ENCODE measurements at places on chromosomes 6 and 20. TPM values are rescaled to one million over a fixed set of nuclear protein-coding genes. Genes with fewer than 3 reads are reported as not detected.

GRCh38 chr6:97282238-97282725 lies 734 bp downstream of the MMS22L start:
- DNase-seq, result peak; percentile 2

- DNase-seq, result peak; percentile 80
Observed at GRCh38 chr20:40319741-40320516, 369.1 kb downstream of the MAFB start.

Gene NXT1
- polyA plus RNA-seq, result 13.0 TPM

Gene MUC21
- polyA plus RNA-seq, result not detected

Gene SLC22A16
- not detected for polyA plus RNA-seq

DNA sequence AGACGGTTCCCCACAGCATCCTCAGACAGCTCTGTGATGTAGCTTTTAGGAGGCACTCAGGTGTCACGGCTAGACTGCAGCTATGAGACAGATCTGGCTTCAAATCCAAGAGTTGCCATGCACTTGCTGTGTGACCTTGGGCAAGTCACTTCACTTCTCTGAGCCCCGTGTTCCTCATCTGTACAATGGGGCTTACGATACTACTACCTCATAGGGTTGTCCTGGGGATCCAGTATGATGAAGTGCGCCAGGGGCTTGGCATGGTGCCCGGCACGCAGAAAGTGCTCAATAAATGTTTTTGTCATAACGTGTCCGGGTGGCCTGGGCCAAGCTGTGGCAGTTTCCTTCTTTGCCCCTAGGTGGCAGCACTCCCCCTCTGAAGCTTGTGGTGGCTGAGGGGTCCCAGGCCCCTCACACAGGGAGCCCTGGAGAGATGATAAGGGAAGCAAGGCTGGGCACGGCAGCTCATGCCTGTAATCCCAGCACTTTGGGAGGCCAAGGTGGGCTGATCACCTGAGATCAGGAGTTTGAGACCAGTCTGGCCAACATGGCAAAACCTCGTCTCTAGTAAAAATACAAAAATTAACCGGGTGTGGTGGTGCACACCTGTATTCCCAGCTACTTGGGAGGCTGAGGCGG lies 19.1 kb upstream of the CHMP4B start:
- DNase-seq, result no peak

Gene WFDC11
- 0.21 TPM for polyA plus RNA-seq

- DNase-seq, result no peak
Observed at GRCh38 chr6:12241493-12242175, 48.5 kb upstream of the EDN1 start.

All from muscle of leg (tissue), 16 donors.